Foreskin fibroblast (primary cell): ENCODE measurements at places on chromosomes 1 and 21.

GRCh38 chr1:30185809-30186208 is 537.6 kb downstream of the MATN1 start:
- no peak for DNase-seq

GRCh38 chr21:38205940-38206339 is 50.9 kb upstream of the KCNJ15 start:
- DNase-seq = no peak

DNA sequence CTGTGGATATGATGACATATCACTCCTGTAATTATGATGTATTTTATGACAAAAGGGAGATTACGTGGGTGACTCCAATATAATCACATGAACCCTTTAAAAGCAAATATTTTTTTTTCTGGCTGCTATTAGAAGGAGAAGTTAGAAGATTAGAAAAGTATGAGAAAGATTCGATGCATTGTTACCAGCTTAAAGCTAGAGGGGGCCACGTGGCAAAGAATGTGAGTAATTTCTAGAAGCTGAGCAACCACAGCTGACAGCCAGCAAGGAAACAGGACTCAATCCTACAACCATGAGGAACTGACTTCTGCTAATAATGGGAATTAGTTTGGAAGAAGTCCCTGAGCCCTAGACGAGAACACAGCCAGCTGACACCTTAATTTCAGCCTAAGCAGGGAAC is 56.3 kb upstream of the C1orf87 start:
- peak; percentile 54 for DNase-seq

- no peak for DNase-seq
Observed at GRCh38 chr1:47755101-47755990, 241.8 kb downstream of the TRABD2B start.

- DNase-seq = peak; percentile 85
Observed at GRCh38 chr1:229661022-229661877, 35.2 kb downstream of the URB2 start.
